ENCODE measurements at places on chromosomes 2 and 18. TPM values are rescaled to one million over a fixed set of nuclear protein-coding genes. Genes with fewer than 3 reads are reported as not detected.

The LYPD1 gene
- total RNA-seq, result 1.1 TPM

The LAPTM4A gene
- total RNA-seq, result 147 TPM

The TWIST2 gene
- not detected for total RNA-seq

The SLC9A2 gene
- total RNA-seq, result not detected

The ARHGAP28 gene
- 36.8 TPM for total RNA-seq

The RNMT gene
- total RNA-seq, result 42.8 TPM

The TUBA4B gene
- not detected for total RNA-seq

The DSG4 gene
- total RNA-seq, result not detected

The ASB18 gene
- not detected for total RNA-seq

The GALNT5 gene
- total RNA-seq, result 0.10 TPM

The CD8B2 gene
- total RNA-seq, result not detected

GRCh38 chr2:168708080-168708479 lies 94.4 kb upstream of the NOSTRIN start:
- DNase-seq, result no peak
- H3K27ac ChIP-seq, result no peak overlapping the region
- H3K4me3 ChIP-seq, result no peak overlapping the region
- no peaks in the 10 kb centered on the region for H3K27me3 ChIP-seq
- peaks cover 26% of the 10 kb centered on the region for H3K4me1 ChIP-seq
- no peaks in the 10 kb centered on the region for H3K36me3 ChIP-seq

GRCh38 chr18:35856178-35856577 lies 116.3 kb upstream of the RMP24 start:
- no peak overlapping the region for H3K27ac ChIP-seq
- peaks cover 16% of the 10 kb centered on the region for H3K36me3 ChIP-seq
- peaks cover 9% of the 10 kb centered on the region for H3K4me1 ChIP-seq
- no peaks in the 10 kb centered on the region for H3K27me3 ChIP-seq

DNA sequence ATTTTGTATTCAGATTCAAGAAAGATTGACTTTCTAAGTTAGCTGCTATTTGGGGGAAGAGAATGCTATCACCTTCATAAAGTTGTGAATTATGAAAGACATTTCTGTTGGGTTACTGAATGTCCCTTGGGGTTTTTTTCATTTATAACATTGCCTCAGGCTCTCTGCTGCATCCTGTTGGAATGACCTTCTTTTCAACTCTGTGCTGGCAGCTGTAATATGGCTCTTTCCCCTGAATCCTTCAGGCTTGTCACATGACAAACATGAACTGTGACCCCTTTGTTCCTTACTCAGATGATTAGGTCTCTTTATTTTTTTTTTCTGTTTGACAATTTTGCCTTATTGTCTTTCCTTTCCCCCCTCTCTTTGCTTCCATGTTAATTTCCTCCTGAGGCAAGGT lies 159.8 kb downstream of the TAF4B start:
- H3K27me3 ChIP-seq, result no peaks in the 10 kb centered on the region
- peaks cover 6% of the 10 kb centered on the region for H3K4me1 ChIP-seq
- no peaks in the 10 kb centered on the region for H3K36me3 ChIP-seq

DNA sequence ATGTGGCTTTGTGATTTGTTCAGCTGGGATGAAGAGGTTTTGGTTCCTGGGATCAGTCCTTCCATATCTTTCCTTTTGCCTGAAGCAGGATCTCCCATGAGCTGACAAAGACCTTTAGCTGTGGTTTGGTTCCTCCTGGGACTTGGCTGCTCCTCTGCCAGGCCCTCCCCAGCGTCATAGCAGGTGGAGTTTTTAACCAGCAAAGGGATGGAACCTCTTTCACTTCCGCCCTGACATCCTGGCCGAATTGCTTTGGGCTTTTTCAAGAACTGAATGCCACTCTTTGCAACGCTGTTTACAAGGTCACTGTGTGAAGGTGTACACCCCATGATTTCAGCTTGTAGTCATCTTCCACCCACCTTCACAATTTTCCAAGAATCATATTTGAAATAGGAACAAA lies 390 bp downstream of the PCARE start:
- H3K4me3 ChIP-seq, result no peak overlapping the region
- no peak for DNase-seq
- H3K27me3 ChIP-seq, result no peaks in the 10 kb centered on the region

DNA sequence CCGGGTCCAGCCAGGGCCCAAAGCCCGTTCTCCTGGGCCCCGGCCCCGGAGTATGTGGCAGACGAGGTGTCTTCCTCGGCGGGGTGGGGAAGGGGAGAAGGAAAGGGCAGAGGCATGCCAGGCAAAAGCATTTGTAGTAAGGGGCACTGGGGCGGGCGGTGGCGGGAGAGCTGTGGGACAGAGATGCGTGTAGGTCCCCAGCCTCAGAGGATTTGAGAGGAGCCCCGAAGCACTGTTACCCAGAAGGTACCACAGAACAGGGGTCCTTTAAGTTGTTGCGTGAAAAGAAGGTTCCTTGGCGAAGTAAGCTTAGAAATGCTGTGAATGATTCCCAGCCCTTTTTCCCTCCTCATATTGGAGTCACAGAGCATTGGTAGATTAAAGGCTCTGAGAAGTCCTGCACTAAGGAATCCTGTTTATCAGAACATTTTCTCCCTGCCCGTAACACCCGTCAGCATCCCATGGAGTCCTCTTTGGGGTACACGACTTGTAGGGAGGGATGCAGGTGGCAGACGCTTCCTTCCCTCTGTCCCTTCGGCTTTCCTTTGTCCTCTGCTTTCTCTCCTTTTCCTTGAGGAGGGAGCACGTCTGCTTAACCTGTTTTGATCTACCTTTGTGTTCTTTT lies 12.5 kb downstream of the GAREM2 start:
- H3K27ac ChIP-seq, result no peak overlapping the region
- peaks cover 5% of the 10 kb centered on the region for H3K36me3 ChIP-seq
- no peak for DNase-seq
- H3K4me1 ChIP-seq, result peaks cover 11% of the 10 kb centered on the region
- H3K27me3 ChIP-seq, result peaks cover 14% of the 10 kb centered on the region
- H3K4me3 ChIP-seq, result peak overlapping the region; percentile 69

- DNase-seq, result no peak
- no peak overlapping the region for H3K27ac ChIP-seq
- peaks cover 30% of the 10 kb centered on the region for H3K4me1 ChIP-seq
- peaks cover 7% of the 10 kb centered on the region for H3K27me3 ChIP-seq
- no peak overlapping the region for H3K4me3 ChIP-seq
Measured at GRCh38 chr2:237533668-237534161, 32.7 kb upstream of the PRLH start.

DNA sequence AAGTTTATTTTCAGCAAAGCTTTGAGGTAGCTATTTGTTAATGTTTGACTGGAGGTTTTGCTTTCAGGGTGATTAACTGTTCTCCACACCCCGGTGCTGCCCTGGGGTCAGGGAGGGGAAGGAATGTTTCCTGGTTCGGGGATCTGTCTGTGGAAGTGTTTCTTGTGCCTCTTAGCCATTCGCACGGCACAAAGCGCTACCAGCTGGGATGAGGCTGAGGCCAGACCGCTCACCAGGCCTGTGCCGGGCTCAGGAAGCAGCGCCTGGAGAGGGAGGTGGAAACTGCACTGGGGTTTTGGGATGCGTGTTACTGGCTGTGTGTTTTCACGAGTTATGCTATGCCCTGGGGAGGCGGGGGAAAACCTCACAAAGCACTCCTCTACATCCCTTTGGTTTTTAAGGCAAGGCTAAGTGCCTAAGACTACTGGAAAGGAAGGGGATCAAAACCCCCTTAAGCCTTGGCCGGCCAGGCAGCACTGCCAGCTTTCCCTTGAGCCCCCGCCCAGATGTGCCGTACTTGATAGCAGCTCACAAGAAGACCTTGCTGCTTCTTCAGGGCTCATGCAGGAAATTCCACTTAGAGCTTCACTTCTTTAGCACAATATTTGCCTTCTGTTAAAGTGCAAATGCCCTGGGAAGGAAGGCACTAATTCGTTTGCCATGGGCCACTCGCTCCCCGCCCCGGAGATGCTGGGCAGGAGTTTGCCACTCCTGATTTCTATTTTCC lies 65.7 kb upstream of the CNGA3 start:
- H3K27ac ChIP-seq, result no peak overlapping the region
- peaks cover 15% of the 10 kb centered on the region for H3K4me1 ChIP-seq
- H3K27me3 ChIP-seq, result peaks cover 6% of the 10 kb centered on the region
- DNase-seq, result no peak
- H3K36me3 ChIP-seq, result no peaks in the 10 kb centered on the region
- no peak overlapping the region for H3K4me3 ChIP-seq

- no peak overlapping the region for H3K27ac ChIP-seq
- no peaks in the 10 kb centered on the region for H3K27me3 ChIP-seq
- DNase-seq, result no peak
- H3K4me3 ChIP-seq, result no peak overlapping the region
- peaks cover 6% of the 10 kb centered on the region for H3K4me1 ChIP-seq
Measured at GRCh38 chr2:168136392-168136977, 110.9 kb downstream of the STK39 start.

GRCh38 chr18:8625461-8626092 lies 16.3 kb downstream of the RAB12 start:
- DNase-seq, result no peak
- peaks cover 1% of the 10 kb centered on the region for H3K27me3 ChIP-seq
- no peak overlapping the region for H3K27ac ChIP-seq
- no peak overlapping the region for H3K4me3 ChIP-seq

- DNase-seq, result no peak
- no peaks in the 10 kb centered on the region for H3K4me1 ChIP-seq
- no peak overlapping the region for H3K4me3 ChIP-seq
- H3K27me3 ChIP-seq, result peaks cover 1% of the 10 kb centered on the region
- no peak overlapping the region for H3K27ac ChIP-seq
Measured at GRCh38 chr2:59276917-59277316, 1035.8 kb upstream of the FANCL start.

DNA sequence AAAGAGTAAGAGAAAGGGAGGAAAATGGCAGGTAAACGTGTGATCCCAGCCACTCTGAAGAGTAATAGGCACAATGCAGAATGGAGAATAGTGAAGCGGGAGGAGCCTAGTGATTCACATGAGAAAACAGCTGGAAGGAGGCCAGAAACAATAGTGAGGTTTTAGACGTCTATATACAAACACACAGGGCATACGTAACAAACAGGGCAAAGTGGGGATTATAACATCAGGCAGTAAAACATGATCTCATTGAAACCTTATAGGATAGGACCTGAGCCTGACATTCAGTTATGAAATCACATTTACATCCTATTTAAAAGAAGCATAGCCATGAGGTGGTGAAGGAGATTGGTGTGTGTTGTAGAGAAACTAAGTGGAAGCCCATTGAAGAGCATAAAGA lies 33.0 kb upstream of the GATA6 start:
- no peak for DNase-seq
- H3K4me1 ChIP-seq, result no peaks in the 10 kb centered on the region
- no peak overlapping the region for H3K4me3 ChIP-seq
- no peak overlapping the region for H3K27ac ChIP-seq
- H3K27me3 ChIP-seq, result peaks cover 3% of the 10 kb centered on the region
- no peaks in the 10 kb centered on the region for H3K36me3 ChIP-seq

DNA sequence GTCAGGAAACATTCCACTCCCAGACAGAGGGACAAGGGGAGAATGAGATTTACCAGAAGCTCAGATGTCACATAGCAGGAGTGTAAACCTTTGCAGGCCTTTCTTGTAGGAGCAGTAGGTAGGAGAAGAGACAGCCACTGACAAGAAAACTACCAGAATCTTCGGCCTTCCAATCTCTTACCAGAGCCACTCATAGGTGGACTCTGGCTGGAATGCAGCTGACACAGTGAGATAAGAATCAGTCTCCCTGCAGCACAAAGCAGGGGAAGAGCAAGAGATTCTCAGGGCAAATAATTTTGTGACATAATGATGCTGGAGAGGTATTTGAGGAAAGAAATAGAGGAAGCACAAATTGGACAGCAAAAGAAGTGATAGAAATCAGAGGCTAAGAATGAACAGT lies 1534.5 kb downstream of the DPP10 start:
- no peak overlapping the region for H3K27ac ChIP-seq
- H3K4me1 ChIP-seq, result no peaks in the 10 kb centered on the region
- H3K4me3 ChIP-seq, result no peak overlapping the region
- no peak for DNase-seq
- H3K36me3 ChIP-seq, result no peaks in the 10 kb centered on the region

DNA sequence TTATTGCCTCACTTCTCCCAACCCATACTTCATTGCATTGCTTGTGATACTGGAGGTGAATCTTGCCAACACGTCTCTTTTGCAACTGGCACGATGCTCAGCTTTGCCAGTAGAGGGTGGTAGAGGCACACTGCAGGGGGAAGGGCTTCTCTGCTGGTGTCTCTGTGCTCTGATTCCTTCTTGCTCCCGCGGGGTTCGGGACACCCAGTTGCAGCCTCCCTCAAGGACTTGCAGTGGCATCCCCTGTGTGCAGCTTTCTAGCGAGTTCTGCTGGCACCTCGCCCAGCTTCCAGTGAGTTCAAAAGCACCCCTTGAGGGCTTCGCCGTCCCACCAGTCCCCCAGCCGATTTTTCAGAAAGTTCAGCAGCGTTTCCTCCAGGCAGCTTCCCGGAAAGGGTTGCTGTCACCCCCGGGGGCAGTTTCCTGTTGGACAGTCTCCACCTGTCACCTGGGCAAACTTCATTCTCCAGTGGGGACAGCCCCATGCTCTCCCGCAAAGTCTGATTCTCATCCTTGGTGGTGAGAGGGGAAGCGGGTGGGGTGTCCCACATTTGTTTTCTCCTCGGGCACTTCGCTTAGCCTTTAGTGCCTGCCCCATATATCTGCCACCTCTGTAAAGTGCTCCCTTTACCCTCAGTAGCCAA lies 35.4 kb upstream of the EN1 start:
- DNase-seq, result peak; percentile 74
- no peak overlapping the region for H3K27ac ChIP-seq
- H3K36me3 ChIP-seq, result no peaks in the 10 kb centered on the region
- H3K4me1 ChIP-seq, result no peaks in the 10 kb centered on the region

- H3K4me1 ChIP-seq, result no peaks in the 10 kb centered on the region
- peaks cover 13% of the 10 kb centered on the region for H3K36me3 ChIP-seq
- DNase-seq, result no peak
- peaks cover 12% of the 10 kb centered on the region for H3K27me3 ChIP-seq
- H3K4me3 ChIP-seq, result no peak overlapping the region
- no peak overlapping the region for H3K27ac ChIP-seq
Measured at GRCh38 chr18:13494871-13495445, 231.4 kb downstream of the FAM210A start.

- no peak for DNase-seq
- no peak overlapping the region for H3K27ac ChIP-seq
- peaks cover 1% of the 10 kb centered on the region for H3K27me3 ChIP-seq
- H3K4me1 ChIP-seq, result peaks cover 5% of the 10 kb centered on the region
- H3K36me3 ChIP-seq, result no peaks in the 10 kb centered on the region
- H3K4me3 ChIP-seq, result no peak overlapping the region
Measured at GRCh38 chr2:85827879-85828569, 60.8 kb downstream of the ST3GAL5 start.

DNA sequence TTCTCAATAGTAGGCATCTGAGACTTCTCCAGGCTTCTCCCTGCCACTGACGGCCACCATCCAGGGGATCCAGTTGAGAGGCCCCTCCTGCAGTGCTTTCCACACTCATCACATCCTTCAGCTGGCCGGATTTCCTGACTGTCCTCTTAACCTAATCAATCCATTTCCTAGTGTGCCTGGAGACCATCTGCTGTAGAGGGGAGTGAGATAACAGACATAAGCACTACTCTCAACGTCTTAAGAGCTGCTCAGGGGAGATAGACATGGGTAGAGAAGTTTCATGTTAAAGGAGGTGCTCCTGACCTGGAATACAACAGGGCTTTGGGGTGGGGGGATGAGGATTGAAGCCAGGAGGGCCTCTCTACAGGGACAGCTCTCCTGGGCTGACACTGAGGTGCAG lies 14.2 kb downstream of the SPR start:
- peaks cover 5% of the 10 kb centered on the region for H3K36me3 ChIP-seq
- peaks cover 12% of the 10 kb centered on the region for H3K4me1 ChIP-seq
- H3K4me3 ChIP-seq, result peak overlapping the region; percentile 26
- peaks cover 5% of the 10 kb centered on the region for H3K27me3 ChIP-seq
- no peak for DNase-seq

Measured in glutamatergic neuron (in vitro differentiated cells).